Activated naive CD4-positive, alpha-beta T cell treated with anti-CD3 and anti-CD28 coated beads for 36 hours (primary cell): ENCODE measurements at places on chromosomes 3 and 15.

- DNase-seq: no peak
Measured at GRCh38 chr3:122676759-122677158, 3.9 kb upstream of the PARP14 start.

- no peak for DNase-seq
Measured at GRCh38 chr3:61080737-61081445, 170.4 kb downstream of the FHIT start.

DNA sequence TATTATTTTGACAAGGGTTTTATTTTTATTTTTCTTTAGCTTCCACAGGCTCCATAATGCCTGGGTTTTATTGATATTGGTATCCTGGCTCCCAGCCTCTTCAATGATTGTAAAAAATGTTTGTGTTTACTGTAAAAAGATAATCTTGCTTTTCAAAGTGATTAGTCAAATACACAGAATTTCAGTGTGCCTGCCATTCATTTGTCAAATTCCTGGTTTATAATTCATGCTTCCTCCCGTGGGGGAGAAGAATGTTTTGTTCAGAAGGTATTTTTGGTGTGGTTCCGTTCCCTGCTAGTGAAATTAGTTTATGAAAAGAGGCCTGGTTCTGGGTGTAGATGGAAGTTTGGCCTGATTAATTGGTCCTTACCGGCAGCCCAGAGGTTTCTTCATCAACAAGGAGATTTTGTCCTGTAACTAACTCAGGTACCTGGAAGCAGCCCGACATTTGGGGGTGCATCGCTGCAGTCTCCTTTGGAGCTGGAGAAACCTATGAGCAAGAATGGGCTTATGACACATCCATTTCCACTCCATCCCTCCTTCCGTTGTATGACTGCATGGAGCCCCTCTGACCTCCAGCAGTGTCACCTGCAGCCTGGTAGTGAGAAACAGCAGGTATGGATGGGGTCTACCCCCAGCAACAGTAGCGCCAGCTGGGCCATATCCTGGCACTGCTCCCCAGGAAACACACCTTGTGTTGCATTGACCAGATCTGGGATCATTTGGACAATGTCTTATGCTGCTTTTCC, 101.5 kb downstream of the PGPEP1L start:
- no peak for DNase-seq

DNA sequence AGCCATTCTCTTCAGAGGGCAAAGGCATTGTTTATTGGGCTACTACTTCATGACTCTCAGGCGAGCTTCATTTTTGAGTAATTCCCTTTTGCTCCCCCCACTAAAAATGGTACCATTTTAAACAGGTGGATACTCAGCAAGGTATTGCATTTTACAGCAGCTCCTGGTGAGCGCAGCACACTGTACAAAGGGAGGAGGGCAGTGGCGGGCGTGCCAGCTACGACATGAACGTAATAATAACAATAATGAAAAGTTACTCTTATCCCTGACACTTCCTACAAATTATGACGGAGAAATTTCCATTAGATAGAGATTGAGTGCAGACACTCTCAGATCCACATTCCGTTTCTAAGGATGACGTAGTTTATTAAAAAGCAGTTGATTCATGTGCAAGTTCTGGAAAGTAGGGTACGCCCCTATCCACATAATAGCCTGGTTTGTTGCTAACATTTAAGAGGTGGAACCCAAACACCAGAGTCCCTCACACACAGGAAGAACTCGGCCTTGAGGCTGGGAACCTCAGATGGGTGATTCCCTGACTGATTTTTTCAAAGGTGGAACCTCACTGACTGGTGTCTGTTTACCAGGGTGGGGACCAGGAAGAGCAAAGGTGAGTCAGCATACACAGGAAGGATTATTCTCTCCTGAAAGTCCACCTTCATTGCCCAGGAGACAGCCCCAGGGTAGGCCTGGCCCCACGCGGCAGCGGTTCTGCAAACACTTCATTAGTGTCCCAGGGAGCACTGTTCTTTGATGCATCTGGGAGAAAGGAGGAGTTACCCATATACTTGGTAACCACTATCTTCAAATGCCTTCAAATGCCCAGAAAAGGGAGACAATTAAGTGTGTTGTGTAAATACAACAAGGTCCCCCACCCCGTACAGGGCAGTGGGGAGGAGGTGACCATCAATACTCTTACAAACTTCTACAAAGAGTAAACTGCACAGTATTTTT, 69.9 kb downstream of the LDHAL6B start:
- DNase-seq: no peak

GRCh38 chr3:16311960-16312451, 47.0 kb downstream of the OXNAD1 start:
- DNase-seq: peak; percentile 62

DNA sequence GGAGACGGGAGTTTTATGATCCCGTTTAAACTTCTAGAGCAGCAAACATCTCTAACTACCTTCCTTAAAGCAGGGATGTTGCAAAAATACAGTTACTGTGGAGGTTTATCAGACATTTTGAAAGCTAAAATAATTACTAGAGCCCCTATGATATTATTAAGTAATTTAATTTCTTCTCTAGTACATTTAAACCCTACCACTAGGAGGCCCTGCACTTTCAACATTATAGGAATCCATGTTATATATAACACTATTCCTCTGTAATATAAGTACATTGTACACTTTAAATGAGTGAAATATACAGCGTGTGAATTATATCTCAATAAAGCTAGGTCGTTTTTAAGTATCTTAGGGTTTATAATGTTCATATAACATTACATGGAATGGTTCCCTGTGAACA, 11.5 kb downstream of the SETMAR start:
- no peak for DNase-seq

DNA sequence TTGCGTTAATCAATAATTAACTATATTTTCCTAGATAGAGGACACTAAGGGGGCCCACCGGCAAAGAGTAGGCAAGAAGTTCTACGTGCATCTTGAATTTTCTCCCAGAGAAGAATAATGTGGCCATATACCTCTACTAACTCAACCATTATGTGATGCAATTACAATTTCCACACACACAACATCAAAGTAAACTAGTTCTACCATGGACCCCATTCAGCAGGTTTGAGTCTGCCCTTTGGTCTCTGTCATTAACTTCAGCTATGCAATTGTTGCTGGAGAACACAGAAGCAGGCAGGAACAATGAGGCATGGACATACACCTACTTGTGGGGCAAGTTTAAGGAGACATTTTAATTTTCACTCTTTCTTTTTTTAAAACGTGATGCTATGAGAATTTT, 705.9 kb downstream of the PDCD6IP start:
- DNase-seq: no peak
